Head of caudate nucleus (tissue), 42 donors: ENCODE measurements at places on chromosomes 5 and 9.

GRCh38 chr9:115989831-115990230 is 163.8 kb upstream of the PAPPA start:
- no peak for DNase-seq

DNA sequence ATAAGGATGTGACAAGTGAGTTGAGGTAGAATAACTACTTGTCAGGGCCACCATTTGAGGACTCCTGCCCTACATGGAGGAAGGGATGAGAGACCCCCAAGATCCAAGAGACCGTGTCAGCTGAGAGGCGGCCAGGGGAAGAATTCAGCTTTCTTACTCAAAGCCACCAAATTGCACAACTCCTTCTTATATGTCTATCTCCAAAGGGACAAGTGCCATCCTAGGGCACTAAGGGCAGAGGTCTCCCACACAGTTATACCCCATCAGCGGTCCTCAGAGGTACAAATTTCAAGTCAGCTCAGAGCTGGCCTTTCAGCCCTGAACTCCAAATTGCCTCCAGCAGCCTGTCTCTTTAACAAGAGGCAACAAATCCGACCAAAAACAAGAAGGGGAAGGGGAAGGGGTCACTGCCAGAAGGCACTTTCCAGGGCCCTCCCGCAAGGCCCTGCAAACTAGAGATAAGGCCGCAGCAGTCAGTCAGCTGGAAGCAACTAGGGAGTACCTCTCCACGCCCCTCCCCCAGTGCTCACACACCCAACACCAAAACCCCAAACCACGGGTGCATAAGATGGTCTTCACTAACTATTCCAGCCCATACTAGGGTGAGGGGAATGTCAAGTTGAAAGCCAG is 6.1 kb upstream of the STOML2 start:
- no peak for DNase-seq

DNA sequence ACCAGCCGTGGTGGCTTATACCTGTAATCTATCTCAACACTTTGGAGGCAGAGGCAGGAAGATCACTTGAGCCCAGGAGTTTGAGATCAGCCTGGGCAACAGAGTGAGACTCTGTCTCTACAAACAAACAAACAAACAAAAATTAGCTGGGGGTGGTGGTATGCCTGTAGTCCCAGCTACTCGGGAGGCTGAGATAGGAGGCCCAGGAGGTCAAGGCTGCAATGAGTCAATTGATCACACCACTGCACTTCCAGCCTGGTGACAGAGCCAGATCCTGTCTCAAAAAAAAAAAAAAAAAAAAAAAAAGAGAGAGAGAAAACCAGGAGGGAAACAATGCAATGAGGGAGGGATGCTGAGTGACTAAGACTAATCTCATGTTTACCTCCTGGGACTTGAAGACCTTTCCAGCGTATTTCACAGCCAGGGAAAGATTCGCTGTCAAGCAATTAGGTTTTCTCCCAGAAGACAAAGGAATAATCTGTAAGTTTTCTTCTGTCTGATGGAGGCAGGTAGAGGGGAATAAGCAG is 51.1 kb upstream of the MIER3 start:
- DNase-seq: no peak

DNA sequence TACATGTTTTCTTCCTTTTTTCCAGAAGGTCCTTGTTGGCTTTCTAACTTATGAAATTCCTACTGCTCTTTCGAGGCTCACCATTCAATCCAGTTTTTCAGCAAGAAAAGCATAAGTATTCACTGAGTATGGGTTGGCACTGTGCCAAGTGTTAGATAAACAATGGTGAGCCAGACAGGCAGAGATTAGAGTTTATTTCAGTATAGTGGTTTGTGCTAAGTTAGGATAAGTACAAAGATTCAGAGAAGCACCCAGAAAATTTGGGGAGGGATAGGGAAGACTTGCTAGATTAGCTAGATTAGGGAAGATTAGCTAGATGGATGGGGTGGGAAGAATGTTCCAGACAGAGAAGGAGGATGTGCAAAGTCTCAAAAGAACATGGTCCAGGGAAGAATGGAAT is 122.9 kb downstream of the OXCT1 start:
- DNase-seq: no peak

- peak; percentile 78 for DNase-seq
These were observed at the start of gene CNTFR for GRCh38 chr9:34589636-34590380. TSS of gene CNTFR (minus strand) at chr9:34589724. CDS start at chr9:34568981, 20,743 bp downstream.

GRCh38 chr5:41371738-41372137 is 138.7 kb downstream of the PLCXD3 start:
- DNase-seq: no peak

GRCh38 chr5:91643797-91644196 is 260.7 kb upstream of the ARRDC3 start:
- no peak for DNase-seq
